ENCODE measurements at places on chromosomes 5 and 9.

DNA sequence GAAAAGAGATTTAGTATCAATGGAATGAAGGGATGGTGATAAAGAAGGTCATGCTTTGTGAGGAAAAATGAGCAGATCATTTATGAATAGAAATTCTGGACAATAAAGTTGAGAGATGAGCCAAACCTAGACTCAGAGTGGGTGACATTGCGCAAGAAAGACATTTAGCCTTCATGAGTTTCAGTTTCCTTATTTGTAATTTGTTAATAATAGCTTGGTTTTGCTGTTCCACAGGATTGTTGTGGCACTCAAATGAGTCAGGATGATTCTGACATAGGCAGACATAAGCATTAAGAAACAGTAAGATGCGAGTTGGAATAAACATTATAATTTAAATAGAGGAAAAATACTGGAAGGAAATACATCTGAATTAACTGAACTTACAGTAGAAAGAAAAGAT lies 34.8 kb downstream of the ITGA2 start:
- no peak for DNase-seq

- DNase-seq, result no peak
Observed at GRCh38 chr9:4386819-4387218, 87.0 kb upstream of the GLIS3 start.

GRCh38 chr9:35990155-35990554 lies 32.2 kb upstream of the OR2S2 start:
- DNase-seq, result no peak

GRCh38 chr5:77776554-77777206 lies 541 bp upstream of the TBCA start:
- DNase-seq, result no peak

DNA sequence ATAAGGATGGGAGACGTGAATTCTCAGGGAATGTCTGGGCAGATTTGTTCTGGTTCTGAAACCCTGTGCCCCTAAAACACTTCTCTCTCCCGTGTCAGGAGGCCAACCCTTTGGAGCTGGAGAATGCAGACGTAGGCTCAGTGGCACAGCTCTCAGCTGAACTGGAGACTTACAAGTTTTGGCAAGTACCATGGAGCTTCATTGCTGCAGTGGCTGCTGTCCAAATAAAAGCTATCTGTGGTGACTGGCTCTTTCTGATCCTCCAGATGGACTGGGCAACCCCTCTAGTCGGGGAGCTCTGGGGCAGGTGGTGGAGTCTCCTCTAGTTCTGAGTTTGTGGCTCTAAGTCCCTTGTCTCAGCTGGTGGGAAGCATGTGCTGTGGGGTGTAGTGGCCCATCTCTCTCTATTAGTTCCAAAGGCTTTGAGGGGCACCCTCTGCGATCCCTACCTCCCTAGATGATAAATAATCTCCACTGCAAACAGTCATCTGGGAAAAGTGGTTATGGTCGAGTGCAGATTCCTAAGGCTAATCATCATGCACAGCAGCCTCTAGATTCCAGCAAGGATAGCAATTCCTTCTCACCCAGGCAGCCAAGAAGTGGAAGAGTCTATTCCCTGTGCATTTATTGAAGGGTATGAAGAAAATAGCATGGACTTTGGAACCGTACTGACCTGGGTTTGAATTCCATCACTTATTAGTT lies 204.2 kb upstream of the KLF4 start:
- no peak for DNase-seq

- DNase-seq, result no peak
Observed at GRCh38 chr5:68272289-68272688, 56.7 kb downstream of the PIK3R1 start.

DNA sequence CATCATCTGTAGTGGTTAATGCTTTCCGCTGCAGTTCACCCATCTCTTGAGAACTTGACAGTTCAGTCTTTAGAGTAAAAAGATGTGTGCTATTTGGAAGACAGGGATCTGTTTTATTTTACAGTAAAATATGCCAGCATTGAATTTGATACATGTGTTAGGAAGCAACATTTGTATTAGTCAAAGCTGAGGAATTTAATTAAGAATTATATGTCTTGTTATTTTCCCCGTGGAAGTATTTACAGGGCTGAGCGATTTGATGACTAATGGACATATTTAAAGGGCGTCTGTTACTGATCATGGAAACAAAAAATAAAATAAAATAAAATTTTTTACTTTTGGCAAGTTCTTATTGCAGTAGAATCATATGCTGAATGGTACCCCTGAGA lies 101.3 kb downstream of the PAM start:
- no peak for DNase-seq

DNA sequence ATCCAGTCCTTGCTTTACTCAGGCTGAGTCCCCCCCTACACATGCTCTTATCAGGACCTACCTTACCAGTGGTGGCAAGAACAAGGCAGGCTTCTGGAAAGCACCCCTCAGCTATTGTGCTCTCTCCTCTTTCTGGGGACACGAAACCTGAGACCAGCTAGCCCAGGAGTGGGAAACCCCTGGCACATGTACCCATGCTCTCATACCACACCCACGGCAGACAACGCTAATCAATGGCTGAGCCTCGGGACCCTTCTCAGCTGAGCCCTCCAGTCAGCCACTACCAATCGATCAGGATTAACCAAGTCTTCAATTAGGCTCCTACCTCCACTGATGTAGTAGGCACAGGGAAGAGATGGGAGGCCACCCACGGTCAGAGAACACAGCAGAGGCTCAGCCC lies 65.1 kb downstream of the VAV2 start:
- DNase-seq, result no peak

DNA sequence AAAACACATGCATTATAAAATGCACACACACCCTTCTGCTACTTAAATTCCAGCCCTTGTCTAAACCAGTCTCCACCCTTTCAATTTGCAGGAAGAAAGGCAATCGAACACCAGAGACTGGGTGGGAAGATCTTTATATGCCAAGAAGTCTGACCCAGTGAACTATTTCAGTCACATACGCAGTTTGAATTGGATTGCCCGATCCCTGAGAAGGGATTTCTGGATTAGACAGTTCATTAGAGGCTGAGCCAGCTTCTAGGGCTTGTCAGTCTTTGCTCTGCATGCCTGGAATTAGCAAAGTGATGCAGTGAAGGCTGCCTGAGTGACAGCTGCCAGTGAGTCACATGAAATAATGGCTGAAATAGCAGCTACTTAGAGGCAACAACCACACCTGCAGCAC lies 159.9 kb downstream of the PPP2R2B start:
- no peak for DNase-seq

- no peak for DNase-seq
Observed at GRCh38 chr9:136903041-136903554, 16.8 kb downstream of the TRAF2 start.

GRCh38 chr5:44257653-44258365 lies 131.4 kb downstream of the FGF10 start:
- no peak for DNase-seq

DNA sequence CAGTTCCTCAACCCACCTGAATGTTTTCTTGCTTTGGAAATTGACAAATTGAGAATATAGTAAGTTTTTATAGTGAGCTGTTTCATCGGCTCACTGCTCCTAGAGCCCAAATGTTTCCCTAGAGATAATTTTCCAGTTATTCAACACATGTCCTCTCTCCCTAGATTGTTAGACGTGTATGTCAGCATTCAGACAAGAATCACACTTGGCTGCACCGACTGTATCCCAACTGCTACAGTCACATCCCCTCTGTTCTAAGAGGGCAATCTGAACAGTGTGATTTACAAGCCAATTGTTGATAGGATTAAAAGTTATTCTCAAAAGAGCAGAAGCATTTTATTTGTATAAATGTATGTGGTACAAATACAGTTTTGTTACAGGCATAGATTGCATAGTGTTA lies 93.9 kb downstream of the MAMDC2 start:
- DNase-seq, result no peak

GRCh38 chr5:12315461-12315860 lies 411.2 kb upstream of the CTNND2 start:
- no peak for DNase-seq

- no peak for DNase-seq
Observed at GRCh38 chr9:112654282-112654681, 63.6 kb downstream of the INIP start.

- peak; percentile 70 for DNase-seq
Observed at GRCh38 chr9:272251-273213, 57.9 kb downstream of the DOCK8 start.

GRCh38 chr9:23672151-23672550 lies 153.9 kb downstream of the ELAVL2 start:
- DNase-seq, result no peak

DNA sequence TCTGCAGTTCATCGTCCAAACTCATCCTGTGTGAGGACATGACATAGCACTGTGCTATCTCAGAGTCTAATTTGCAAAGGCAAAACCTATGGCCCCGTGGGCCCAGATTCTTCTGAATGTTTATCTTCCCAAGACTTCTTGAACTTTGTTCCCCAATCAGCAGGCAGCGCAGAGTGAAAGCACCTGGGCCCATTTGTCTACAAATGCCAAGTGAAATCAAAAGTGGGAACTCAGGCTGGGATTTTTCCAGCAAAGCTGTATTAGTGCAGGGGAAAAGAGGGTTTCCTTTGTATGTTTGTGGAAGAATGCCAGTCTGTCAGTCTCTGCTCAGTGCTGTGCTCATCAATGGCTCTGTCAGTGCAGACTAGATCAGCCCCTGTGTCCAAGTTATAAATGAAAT lies 55.8 kb downstream of the FOXD1 start:
- DNase-seq, result no peak

DNA sequence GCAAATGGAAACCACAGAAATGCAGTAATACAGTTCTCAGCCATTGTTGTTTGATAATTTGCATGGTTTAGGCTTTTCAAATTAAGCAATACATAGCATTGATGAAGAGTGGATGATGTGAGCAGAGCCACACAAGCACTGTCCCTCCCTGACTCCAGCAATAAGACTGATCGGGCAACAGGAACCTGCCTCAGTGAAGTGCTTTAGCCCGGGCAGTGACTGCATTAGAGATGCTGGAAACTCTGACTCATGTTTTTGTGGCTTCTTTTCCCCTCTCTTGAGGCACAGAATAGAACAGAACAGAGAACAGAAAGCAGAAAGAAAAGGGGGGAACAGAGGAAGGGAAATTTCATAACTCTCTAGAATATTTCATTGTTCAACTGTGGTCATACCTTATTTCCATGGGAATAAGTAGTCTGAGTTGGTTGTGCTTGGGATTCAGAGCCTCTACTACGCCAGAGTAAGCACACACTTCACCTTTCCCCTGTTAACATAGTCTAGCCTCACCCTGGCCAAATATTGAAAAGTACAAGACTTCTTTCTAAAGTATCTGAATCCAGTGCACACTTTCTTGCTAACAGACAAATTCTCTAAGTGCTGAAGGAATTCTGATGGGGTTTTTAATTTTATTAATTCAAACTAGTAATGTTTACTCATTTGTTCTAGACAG lies 164.8 kb upstream of the VCAN start:
- peak; percentile 18 for DNase-seq

- DNase-seq, result no peak
Observed at GRCh38 chr9:12968093-12968492, 193.3 kb downstream of the LURAP1L start.

DNA sequence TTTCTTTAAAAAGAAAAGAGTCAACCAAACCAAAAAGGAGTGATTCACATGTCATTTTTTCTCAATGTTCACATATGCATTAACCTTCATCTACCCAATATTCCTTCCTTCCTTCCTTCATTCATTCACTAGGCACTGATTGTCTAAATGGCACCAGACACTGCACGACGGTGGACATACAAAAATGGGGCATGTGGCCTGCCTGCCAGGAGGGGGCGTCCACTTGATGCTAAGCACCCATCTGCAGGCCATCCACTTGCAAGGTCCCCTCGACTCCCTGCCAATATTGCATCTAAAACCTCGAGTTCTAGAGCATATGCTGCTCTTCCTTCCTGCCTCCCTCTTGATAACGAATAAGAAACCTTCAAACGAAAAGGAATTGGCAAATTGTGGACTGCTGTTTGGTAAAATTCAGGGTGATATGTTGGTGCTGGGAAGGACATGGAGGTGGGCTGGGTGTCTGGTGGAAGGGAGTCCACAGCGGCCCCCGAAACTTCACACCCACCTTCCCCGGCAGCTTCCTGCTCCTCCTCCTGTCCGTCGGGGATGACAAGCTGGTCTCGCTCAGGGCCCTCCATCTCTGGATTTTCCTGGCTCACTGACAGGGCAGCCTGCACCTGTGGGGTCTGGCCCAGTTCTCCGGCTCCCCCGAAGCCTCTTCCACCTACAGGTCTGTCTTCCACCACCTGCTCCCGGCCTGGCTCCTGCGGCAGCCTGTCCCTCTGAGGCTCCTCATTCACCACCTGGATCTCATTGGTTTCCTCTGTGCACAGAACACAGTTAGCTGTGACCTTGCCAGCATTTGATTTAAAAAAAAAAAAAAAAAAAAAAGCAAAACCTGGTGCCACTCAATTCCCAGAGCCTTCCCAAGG lies 64.3 kb downstream of the GOLM1 start:
- peak; percentile 27 for DNase-seq

GRCh38 chr9:114484215-114484853 lies 20.9 kb downstream of the WHRN start:
- no peak for DNase-seq

GRCh38 chr5:108728566-108729241 lies 19.0 kb upstream of the FER start:
- peak; percentile 70 for DNase-seq

DNA sequence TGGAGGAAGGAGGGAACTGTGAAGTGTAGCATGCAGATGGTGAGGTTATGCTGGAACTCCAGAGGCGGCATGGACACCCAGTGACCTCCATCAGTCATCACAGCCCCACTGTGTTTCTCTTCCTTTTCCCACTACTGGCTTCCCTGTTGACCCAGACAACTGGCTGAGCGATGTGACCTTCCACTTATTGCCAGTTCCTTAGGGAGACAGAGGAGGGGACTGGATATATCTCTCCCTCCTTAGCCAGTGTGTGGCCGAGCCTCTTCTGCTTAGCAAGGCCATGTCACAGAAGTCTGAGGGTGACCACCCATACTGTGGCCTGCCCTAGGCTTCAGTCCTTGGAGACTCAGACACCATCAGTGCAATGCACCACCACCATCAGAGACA lies 3.0 kb upstream of the PHYKPL start:
- DNase-seq, result no peak

GRCh38 chr5:63602971-63603370 lies 359.3 kb downstream of the HTR1A start:
- no peak for DNase-seq

GRCh38 chr5:118558871-118559270 lies 429.5 kb downstream of the DTWD2 start:
- DNase-seq, result no peak

DNA sequence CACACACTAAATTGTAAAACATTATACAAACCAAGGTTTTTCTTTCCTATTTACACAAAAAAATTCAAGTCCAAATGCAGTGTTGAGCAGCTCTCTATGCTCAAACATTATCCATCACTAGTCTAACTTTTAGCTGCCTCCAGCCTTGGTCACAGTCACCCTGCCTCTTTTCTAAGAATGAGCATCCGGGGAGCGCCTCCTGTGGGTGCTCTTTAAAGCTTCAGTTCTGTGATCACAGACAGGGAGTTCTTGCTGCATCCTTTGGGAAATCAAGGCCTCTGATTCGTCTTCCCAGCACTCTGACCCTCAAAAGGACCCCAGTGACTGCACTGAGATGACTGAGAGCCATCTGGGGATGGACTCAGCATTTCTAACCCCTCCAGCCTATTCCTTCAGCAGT lies 289.6 kb downstream of the SEC61B start:
- no peak for DNase-seq
